ENCODE measurements at places on chromosomes 5 and 9.

- no peak for DNase-seq
These were observed 100.7 kb downstream of the DRD1 start for GRCh38 chr5:175343308-175343707.

DNA sequence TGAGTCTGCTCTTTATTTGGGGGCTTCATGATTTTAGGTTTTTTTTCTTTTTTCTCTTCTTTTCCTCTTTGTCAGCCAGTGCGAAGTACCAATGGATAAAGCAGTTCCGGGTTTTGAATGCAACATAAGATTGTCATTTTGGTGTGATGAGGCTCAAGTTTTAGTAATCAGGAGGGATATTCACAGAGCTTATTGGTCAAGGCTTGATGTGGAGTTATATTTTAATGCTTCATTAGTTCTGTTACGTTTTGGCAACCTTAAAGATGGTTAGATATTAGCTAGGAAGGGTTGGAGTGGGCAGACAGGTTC lies 1.4 kb downstream of the PIK3R1 start:
- no peak for DNase-seq

DNA sequence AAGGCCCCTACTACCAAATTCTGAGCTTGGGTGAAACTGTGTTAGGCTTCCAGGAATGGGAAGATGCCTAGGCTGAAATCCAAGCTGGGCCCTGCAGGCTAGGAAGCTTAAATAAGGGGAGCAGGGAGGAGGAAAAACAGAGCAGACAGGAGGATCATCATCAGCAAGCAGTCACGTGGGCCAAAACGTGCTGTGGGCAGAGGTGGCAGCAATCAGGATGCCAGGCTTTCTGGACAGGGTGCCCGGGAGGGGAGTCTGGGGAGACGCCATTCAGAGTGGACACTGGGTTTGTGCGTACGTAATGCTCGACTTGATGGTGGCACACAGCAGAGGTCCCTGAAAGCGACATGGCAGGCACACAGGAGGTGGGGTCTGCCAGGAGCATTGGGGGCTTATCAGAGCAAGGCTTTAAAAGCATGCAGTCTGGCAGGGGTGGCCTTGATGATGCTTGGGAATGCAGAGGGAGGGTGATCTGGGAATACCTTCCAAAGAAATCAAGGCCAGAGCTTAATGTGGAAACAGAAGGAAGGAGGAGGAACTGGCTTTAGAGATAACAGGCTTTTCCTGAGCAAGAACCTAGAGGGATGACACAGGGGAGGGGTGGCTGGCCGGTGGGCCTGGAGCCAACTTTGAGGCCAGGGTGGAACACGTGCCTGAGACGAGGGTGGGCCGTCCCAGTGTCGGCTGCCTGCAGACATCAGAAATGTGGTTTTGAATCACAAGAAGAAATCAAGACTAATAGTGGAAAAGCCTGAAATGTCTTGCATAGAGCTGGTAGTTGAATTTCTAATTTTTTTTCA lies 212.5 kb downstream of the GADD45G start:
- no peak for DNase-seq

GRCh38 chr9:113187929-113188595 lies 33.0 kb downstream of the FKBP15 start:
- no peak for DNase-seq

GRCh38 chr9:89864257-89864656 lies 259.4 kb downstream of the GADD45G start:
- DNase-seq = no peak

GRCh38 chr9:126698756-126699155 lies 85.0 kb downstream of the LMX1B start:
- DNase-seq = no peak

DNA sequence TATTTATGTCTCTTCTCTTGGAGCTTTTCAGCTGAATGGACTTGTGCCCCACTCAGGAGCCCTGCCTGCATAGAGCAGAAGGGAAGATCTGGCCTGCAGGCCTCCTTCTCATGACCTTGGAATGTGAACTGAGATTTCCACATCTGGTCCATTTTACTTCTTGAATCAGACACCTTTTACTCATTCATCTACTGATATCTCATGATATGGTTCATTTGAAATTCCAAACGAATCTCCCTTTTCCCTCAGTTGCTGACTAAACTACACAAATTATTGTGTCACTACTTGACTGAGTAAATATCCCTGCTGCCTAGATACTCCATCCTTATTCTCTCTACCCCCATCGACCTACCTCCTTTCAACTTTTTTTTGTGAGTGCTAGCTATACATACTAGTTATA lies 138.7 kb downstream of the PLCXD3 start:
- DNase-seq = no peak

DNA sequence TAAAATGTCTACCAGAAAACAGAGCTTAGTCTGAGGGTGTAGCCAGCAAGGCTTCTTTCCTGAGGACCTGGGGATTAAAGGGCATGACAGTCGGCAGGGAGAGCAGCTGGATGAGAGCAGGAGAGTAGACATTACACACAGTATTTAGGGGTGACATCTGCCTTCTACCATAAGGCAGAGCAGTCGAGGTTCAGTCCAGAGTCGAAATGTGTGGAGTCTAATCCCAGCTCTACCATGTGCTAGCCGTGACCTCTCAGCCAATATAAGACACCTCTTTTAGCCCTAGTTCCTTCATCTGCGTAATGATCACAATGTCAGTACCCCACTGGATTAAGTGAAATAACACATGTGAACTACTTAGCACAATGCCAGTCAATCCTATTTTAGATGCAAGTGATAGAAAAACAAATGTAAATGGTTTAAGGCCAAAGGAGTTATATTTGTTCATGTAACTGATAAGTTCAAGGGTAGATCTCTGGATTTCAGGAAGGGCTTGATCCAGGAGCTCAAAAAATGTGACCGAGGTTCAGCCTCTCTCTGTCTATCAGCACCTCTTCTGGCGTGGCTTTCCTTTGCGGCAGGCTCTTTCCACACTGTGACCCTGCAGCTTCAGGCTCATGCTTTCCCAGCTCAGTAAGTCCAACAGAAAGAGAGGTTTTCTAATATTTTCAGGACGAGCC lies 16.2 kb upstream of the CPLX2 start:
- DNase-seq = no peak

- no peak for DNase-seq
These were observed 20.5 kb upstream of the B4GALT1 start for GRCh38 chr9:33187519-33188218.

GRCh38 chr9:104009826-104010225 lies 84.3 kb upstream of the SMC2 start:
- no peak for DNase-seq

DNA sequence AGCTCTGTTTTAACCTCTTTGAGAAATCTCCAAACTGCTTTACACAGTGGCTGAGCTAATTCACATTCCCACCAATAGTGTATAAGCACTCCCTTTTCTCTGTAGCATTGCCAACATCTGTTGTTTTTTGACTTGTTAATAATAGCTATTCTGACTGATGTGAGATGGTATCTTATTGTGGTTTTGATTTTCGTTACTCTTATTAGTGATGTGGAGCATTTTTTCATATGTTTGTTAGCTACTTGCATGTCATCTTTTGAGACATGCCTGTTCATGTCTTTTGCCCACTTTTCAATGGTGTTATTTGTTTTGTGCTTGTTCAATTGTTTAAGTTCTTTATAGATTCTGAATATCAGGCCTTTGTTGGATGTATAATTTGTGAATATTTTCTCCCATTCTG lies 225.2 kb upstream of the TRPC7 start:
- no peak for DNase-seq

GRCh38 chr5:150562832-150563231 lies 54.9 kb downstream of the NDST1 start:
- no peak for DNase-seq

GRCh38 chr5:124997186-124997893 lies 250.9 kb upstream of the ZNF608 start:
- no peak for DNase-seq

GRCh38 chr9:98518556-98518955 lies 190.2 kb downstream of the GABBR2 start:
- no peak for DNase-seq

GRCh38 chr5:33891788-33892619 lies at the start of gene ADAMTS12:
TSS of gene ADAMTS12 (minus strand) at chr5:33891990. CDS start at chr5:33891856, 134 bp downstream.
- DNase-seq = no peak

GRCh38 chr5:1521671-1522600 lies 1.8 kb downstream of the LPCAT1 start:
- no peak for DNase-seq
